Brain pericyte (primary cell): ENCODE measurements at places on chromosomes 2 and 18.

DNA sequence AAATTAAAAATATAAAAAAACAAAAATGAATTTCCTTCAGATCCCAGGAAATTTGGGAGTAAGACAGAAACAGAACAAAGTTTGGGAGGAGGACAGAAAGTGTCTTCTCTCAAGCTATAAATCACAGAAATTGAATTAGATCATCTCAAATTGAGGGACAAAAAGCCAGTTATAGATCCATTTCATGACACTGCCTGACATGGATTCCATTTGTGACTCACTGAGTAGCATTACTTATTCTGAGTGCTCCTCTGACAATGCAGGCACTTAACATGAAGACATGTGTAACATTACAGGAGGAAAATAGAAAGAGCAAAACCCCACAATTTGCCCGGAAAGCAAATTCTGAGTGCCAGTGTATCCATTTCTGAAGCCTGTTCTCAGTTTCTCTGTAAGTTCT, 63.9 kb upstream of the CREB1 start:
- DNase-seq = no peak

GRCh38 chr2:109384308-109385271, 229.2 kb downstream of the SEPTIN10 start:
- no peak for DNase-seq

DNA sequence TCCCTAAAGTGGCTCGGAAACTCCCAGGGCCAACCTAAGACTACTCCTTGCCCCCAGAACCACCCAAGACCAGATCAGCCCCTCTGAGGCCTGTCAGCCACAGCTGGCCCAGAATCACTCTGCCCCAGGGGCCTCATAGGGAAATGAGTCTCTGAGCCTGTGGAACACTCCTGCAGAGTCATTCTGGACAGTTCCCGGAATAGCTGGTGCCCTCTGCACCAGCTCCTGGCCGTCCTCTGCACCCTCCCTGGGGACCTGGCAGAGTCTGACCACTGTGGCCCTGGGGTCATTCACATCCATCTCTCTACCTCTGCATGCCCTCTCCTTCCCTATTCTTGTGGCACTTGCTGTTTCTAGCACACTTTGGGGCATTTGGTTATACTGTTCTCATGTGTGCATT, 14.6 kb upstream of the TMEM214 start:
- no peak for DNase-seq

DNA sequence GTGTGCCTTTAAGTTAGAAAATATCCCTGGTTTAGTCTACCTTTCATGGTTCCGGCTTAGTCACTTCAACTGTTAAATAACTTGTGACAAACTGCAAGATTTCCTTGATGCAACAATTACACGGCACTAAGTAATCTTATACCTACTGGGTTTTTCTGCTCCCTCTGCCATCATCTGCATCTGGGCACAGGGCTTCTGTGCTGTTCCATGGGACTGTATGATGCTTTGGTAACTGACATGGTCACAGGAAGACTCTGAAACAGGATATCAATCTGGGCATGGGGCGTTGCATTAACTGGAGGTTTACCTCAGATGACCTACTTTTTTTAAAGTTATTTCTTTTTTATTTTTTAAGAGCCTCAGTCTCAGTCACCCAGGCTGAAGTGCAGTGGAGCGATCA, 365.4 kb downstream of the SS18 start:
- DNase-seq = no peak

DNA sequence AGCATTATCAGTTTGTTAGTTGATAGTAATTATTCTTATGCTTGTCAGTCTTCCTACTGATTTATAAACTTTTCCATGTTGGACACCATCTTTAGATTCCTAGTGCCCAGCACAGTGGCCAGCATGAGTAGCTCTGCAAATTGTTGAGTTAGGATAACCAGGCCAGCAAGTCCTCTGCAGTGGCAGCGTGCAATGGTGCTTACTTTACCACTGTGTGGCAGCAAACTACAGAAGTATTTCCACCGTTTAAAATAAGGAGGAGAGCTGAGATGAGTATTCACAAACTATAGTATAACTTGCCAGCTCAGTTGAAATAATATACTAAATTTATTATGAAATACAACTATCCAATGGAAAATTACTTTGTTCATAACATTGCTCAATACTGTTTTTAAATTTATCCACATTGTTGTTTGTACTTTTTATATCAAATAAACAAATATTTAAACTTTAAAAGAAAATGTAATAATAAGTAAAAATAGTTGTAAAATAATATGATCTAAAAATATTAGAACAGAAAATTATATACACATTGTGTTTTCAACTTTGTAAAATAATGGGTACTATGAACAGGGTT, 9.3 kb upstream of the THADA start:
- no peak for DNase-seq

GRCh38 chr2:200812122-200813022, 662 bp downstream of the BZW1 start:
- DNase-seq = no peak

DNA sequence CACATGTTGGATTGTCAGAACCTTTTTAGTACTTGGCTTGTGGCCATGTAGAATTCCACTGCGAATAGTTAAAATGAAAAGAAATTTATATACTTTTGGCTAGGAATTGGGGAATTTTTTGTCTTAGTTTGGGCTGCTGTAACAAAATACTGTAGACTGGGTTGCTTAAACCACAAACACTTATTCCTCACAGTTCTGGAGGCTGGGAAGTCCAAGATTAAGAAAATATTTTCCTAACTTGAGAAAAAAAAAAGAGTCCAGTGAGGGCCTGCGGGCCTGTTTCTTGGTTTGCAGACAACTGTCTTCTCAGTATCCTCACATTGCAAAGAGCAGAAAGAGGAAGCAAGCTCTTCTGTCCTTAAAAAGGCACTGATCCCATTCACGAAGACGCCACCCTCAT, 81.9 kb downstream of the CD226 start:
- no peak for DNase-seq

- DNase-seq = no peak
Measured at GRCh38 chr18:321865-322467, 54.1 kb upstream of the THOC1 start.

GRCh38 chr2:139293992-139294548, 513.9 kb upstream of the NXPH2 start:
- no peak for DNase-seq

DNA sequence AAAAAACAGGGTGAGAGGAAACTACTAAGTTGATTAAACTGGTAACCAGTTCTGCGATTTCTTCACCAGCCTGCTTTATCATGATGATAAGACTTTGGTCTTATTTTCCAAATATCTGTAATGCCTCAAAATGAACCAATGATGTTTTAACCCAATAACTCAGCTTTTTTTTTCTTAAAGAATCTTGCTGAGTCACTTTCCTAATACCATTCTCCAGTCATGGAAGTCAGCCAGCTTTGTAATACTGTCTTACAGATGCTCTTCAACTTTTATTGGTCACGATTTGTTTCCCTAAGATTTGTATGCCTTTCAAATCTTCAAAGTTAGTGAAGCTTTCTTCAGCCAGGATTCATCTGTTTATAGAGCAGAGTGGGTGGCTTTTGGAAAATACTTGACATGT, 47.7 kb upstream of the SMIM21 start:
- no peak for DNase-seq

DNA sequence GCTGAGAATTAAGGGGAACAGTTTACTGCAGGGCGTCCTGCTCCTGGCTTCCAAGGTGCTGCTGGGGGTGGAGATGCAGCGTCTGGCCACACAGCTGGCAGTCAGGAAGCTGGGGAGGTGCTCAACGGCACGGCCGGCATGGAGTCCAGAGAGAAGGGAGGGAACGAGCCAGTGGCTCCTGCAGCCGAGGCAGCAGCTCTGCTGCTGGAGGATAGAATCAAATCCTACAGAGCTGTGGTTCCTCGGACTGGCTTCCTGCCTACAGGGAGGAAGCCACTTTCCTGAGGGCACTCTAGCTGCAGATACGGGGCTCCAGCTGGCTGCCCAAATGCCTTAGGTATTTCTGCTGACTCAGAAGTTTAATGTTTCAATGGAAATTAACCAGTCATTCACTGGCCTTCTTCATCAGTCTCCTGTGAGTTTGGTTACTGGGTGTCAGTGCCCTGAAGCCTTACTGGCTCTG, 266.3 kb downstream of the TWIST2 start:
- DNase-seq = no peak
